ENCODE measurements at places on chromosomes 3 and 15.
A peak's percentile ranks its signal among the peaks of the same experiment; 100 is the strongest.

DNA sequence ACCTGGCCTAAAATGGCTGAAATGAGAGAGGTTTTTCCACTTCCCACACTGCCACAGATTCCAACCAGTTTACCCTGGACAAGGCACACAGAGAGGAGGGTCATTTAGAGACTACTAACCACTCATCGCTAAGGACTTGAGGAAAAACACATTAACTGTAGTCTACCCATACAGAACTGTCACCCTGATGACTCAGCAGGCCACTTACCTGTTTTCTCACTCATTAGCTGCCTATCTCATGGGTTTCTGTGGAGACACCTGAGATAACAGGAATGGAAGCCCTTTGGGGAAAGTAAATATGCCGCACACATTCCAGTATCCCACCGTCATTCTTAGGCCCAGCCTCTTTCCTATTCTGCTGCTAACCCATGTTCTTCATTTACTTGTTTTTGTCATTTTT is 50.0 kb downstream of the ABCC5 start:
- no peak for DNase-seq

- DNase-seq, result no peak
These were observed 75.7 kb downstream of the CACNA1D start for GRCh38 chr3:53570081-53570480.

GRCh38 chr3:63438826-63439371 is 160.8 kb downstream of the SYNPR start:
- DNase-seq, result no peak

DNA sequence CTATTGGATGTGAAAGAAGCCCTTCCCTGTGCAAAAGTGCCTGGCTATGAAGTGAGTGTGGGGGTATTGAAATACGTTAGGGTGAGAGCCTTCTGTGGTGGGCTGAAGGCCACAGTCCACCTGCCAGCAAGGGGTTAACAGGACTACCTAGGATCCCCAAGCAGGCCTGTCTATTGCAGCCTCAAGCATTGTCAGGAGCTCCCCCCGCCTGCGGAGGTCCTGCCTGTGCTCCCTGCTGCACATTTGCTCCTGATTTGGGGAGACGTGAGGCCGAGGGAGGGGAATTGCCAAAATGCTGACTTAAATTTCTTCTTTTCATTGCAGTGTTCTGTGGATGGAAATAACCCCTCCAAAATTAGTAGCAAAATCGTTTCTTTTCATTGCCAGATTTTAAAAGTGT is 56.2 kb downstream of the GABRG3 start:
- no peak for DNase-seq

DNA sequence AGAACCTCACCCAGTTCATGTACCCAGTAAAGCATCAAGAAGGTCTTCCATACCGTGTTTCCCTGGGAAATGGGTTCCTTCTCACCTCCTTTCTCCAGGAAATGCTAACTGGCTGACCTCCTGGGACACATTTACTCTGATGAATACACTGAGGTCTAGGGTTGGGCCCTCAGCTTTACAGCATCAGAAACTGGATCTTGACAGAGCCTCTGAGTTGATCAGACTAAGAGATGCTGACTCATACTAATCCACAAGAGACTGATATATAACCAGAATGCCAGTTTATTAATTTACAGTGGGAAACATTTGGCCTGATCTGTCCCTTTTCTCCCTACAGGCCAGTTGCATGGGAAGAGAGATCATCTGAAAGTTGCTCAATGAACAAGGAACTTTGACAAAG is 55.8 kb downstream of the GTF2E1 start:
- DNase-seq, result no peak

DNA sequence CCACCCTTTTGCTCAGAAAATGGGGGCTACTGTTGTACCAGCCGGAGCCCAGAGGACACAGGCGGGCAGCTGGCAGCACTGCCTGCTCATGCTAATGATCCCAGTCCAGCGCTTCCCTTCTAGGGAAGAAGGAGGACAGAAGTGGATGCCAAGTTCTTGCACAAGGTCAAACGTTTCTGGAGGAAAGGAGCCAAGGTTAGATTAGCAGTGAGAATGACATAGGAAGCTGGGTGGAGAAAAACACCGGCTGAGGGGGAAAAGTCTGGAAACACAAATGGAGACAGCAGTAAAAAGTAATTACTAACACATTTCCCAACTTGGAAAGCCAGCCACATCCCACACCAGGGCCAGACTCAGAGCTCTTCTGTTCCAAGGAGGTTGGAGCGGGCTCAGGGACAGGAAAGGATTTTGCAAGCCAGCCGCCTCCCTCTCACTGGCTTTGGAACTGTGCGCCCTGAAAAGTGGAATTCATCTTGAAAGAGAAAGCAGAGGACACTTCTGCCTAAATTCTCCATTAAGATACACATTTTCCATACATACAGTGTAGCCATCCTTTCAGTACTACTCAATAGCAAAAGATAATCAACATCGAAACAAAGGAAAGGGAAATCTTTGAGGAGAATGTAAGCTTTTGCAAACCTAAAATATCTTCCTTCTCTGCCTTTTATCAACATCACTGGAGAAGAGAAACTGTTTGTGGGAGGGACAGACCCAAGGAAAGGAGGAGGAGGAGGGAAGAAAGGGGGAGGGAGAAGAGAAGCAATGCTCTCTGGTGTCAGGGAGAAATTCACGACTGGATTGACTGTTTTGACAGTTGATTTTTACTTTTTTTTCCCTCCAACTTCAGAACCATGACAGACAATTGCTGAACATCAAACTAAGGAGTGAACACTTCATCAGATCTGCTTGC is 133.6 kb downstream of the CD47 start:
- no peak for DNase-seq

DNA sequence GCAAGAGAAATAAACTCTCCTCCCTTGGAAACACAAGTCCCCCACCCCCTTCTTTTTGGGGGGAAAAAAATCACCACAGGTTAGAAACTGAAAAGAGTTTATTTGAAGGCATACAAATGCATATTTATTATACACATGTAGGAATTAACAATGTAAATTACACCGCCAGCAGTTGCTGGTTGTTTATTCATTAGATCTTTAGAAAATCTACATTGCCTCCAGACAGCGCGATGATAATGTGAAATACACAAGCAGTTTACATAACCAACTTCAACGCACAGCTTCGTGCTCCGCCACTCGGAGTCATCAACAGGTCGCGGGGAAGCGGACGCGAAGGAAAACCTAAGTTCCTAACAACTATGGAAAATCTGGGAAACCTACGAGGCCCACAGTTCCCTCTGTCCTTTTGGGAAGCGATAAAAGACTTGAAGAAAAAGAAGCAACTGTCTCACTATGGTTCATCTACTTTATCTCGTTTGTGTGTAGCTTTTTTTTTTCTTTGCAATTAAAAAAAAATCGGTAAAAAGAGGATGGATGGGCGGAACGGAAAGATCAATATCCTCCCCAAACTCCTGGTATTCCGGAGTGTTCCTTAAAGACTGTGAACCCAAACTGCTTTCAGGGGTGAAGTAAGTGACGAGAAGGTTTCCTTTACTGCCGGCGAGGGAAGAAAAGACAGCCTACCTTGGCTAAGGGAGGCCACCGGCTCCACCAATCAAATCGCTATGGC is 8.4 kb upstream of the FOXB1 start:
- no peak for DNase-seq

- DNase-seq, result peak; percentile 8
These were observed 3.3 kb downstream of the ETV5 start for GRCh38 chr3:186105543-186105942.

DNA sequence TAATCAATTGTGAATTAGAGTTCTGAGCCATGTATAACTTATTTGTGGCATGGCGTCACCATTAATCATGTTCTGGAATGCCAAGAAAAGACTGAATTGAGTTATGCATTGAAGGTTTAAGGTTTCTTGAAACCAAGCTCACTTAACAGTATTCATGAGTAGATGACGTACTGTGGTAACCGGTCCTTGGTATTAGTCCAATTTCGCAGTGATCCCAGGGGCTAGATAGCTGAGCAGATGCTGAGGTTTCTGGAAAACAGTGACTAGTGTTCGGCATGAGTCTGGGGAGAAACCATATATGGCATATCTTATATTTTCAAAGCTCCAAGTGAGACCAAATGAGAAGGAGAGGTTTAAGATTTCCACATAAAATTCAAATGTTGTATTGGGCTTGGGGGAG is 218.3 kb upstream of the LYSMD4 start:
- DNase-seq, result no peak

- DNase-seq, result no peak
These were observed 303.4 kb upstream of the DNAJC19 start for GRCh38 chr3:181292984-181293383.

DNA sequence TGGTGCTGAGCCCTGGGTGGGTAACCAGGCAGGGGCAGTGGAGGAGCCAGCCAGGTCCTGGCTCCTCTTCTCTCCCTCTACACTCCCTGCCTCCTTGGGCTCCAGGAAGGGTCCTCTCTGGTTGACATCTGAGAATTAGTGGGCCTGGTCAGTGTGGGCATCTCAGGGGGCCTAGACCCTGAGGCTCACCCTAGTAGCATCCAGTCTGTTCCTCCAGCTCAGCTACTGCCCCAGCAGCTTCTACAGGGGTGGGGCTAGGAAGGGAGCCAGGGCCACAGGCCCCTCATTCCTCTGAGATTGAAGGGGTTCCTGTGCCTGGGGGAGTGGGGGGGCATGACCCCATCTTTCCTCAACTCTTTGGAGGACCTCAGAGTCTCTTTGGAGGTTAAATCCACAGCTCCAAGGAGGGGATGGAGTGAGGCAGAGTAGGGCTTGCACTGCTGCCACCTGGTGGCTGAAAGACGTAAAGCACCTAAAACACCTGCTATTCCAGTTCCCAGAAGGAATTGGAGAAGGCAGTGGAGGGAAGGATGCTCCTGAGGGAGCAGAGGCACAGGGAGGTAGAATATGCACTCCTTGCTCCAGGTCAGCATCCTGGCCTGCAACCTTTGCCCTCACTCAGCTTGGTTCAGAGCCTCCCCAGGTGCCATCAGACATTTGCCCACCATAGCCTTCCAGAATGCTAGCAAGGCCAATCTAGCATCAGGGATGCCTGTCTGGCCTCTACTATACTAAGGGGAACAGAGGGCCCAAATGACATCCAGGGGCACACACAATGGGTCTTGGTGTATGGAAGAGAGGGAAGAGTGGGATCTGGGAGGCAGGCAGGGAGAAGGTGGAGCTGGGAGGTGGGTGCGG is 25.1 kb downstream of the C3orf18 start:
- DNase-seq, result peak; percentile 88

- no peak for DNase-seq
These were observed 5.3 kb upstream of the ALPK3 start for GRCh38 chr15:84811828-84812227.

- no peak for DNase-seq
These were observed 639.8 kb downstream of the MAGI1 start for GRCh38 chr3:65398953-65399352.

- DNase-seq, result peak; percentile 8
These were observed 169.5 kb downstream of the ATP10A start for GRCh38 chr15:25693321-25694238.

DNA sequence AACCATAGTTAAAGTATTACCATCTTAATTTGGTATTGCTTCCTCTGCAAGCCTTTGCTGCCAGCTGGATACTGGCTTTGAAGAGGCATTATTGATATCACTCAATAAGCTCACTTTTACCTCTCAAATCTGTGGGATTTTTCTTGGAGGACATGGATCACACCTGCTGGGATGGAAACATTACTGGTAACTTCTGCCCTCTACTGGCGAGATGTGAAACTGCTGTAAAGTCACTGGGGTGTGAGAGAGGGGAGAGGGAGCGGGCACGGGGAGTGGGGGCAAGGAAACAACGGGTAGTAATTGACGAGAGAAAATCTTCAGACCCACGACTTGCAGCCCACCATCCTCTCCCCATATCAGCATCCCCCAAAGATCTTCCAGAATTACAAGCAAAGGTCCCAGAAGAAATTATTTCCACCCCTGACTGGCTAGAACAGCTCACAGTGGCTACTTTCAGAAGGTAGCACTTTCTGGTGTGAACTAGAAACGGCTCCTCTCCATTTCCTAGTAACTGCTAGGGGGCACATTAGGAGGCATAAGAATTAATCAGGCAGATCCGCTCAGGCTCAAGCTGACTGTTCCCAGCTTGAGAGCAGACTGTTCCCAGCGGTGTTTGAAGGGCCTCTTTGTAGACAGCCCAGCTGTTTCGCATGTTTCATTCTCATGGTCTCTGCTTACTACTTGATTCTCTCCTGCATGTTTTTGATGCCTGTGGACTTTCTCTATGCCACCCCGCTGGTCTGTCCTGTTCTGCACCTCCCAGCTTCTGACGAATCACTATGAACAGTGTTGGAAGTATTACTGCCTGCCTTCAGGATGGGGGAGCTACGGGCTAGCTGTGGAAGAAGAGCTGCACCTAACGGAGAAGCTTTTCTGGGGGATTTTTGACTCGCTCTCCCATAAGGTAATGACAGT is 230.4 kb upstream of the CHRM5 start:
- DNase-seq, result peak; percentile 57

DNA sequence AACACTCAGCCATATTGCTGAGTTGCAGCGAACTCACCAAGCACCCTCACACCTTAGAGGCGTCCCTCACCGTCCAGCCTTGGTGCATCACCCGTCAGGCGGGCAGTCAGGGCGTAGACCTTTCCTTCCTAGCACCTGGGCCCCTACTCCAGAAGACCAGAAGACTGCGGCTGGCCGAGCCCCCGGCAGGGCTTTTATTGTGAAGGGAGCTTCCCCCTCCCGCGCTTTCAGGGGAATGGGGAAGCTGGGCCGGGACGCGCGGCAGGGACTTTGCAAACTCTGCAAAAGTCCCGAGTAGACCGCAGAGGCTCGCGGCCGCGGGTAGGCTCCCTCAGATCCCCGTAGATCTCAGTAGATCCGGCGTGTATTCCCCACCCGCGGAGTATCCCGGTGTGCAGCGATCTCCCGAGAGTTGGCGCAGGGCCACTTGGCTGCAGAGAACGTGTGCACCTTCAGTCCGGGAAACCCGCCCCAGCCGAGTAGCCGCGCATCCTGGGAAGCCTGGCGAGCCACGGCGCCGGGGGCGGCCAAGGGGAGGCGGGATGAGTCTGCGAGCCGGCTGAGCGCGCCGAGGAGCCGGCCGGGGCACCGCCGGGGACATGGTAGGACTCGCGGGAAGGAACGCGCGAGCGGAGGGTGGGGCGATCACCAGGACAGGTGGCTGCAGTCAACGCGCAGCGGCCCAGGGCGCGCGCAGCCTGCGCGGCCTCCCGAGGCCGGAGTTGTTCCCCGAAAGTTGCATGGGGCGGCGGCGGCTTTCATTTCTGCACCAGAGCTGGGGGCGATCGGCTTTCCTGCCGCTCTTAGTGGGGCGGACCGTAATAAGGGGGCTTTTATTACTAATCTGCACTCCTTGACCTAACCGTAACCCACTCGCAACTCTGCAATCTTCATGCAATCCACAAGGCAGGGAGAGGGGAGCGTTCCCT is at the start of gene GASK1A:
TSS of gene GASK1A (plus strand) at position 268 of the 929 bp plus-strand sequence. CDS start at position 600, 332 bp downstream.
- peak; percentile 62 for DNase-seq

- DNase-seq, result no peak
These were observed 43.3 kb downstream of the CAPN3 start for GRCh38 chr15:42402455-42403205.

Data from HEK293T (cell line).